ENCODE measurements at places on chromosomes 13 and 19. TPM values are rescaled to one million over a fixed set of nuclear protein-coding genes. Genes with fewer than 3 reads are reported as not detected.
A peak's percentile ranks its signal among the peaks of the same experiment; 100 is the strongest.

GRCh38 chr19:33177417-33177979 lies 16.6 kb upstream of the LRP3 start:
- peak overlapping the region; percentile 76 for H3K4me3 ChIP-seq
- no peaks in the 10 kb centered on the region for H3K4me1 ChIP-seq
- no peaks in the 10 kb centered on the region for H3K36me3 ChIP-seq
- peak overlapping the region; percentile 96 for H3K27ac ChIP-seq
- DNase-seq: no peak
- H3K27me3 ChIP-seq: no peaks in the 10 kb centered on the region

DNA sequence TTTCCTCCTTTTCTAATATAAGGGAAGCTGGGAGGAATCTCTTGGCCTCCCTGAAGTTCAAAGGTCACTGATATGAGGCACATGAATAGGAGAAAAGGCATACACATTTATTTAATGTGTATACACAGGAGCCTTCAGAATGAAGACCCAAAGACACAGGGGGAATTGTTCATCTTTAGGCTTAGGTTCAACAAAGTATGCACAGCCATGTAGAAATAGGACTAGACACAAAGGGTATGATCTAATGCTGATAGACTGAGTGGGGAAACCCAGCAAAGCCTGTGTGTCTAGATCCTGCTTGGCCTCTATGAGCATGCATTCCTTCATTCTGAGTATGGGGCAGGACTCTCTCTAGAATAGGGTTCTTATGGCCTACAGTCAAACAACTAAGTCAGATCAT lies 177.1 kb upstream of the RFC3 start:
- H3K36me3 ChIP-seq: no peaks in the 10 kb centered on the region
- H3K4me1 ChIP-seq: peaks cover 21% of the 10 kb centered on the region
- H3K4me3 ChIP-seq: no peak overlapping the region

DNA sequence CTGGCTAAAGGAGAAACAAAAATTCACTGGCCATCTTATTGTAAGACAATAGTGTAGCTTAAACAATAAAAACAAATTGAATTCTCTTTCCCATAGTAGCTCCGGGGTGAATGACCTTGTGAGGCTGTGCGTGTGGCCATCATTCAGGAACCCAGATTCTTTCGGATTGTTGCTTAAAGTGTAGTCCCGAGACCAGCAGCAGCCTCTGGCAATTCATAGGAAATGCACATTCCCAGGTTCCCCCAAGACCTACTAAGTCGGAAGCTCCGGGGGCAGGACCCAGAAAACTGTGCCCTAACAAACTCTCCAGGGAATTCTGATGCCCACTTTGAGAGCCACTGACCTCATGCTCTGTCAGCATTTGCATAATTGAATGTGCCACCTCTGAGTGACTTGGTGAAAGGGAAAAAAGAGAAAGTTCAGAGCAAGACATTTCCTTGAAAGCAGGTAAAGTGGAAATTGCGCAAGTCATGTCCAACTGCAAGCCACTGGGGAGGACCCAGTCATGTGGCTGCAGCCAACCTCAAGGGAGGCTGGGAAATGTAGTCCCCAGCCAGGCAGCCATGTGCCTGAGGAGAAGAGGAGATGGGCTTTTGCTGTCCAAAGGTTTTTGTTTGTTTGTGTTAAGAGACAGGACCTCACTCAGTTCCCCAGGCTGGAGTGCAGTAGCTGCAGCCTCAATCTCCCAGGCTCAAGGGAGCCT lies 50.7 kb upstream of the PNMA8B start:
- H3K27ac ChIP-seq: no peak overlapping the region
- H3K4me1 ChIP-seq: no peaks in the 10 kb centered on the region
- DNase-seq: peak; percentile 68
- no peaks in the 10 kb centered on the region for H3K27me3 ChIP-seq
- H3K36me3 ChIP-seq: no peaks in the 10 kb centered on the region

- H3K36me3 ChIP-seq: no peaks in the 10 kb centered on the region
- no peak for DNase-seq
- H3K4me1 ChIP-seq: peaks cover 19% of the 10 kb centered on the region
- no peak overlapping the region for H3K4me3 ChIP-seq
- H3K27me3 ChIP-seq: no peaks in the 10 kb centered on the region
Observed at GRCh38 chr13:111007209-111007608, 92.3 kb upstream of the ANKRD10 start.

DNA sequence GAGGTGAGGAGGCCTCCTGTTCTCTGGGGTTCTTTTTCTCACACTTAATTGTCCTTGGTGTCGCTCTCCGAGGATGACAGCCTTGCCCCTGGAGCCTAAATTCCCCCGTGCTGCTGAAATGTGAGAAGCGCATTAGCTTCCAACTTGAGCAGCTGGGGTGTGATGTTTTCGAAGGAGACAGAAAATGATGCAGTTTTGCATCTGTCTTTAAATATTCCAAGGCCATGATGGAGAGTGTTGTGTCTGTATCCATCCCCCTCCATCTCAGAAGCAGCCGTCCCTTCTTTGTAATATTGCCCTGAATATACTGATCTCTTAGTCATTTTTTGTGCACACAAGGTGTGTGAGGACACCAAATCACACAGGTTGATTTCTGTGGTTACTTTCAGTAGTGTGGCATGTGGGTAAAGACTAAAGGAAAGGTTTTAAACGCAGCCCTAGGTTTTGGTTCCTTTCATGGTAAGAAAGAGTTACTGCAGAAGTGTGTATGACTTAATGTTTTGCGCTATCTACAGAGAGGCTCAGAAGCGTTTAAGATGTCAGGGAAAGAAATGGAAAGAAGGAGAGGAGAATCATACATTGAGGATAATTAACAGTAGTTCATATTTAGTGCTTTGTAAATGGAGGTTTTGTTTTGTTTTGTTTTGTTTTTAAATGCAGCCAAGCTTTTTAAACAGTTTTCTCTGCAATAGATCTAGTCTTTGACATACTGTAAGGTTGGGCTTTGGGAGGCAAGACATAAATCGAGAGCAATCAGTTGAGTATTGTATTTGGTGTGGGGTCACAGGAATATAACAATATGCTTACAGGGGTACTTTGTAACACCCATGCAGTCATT lies 1.6 kb downstream of the NBEA start:
- H3K27ac ChIP-seq: no peak overlapping the region
- peaks cover 5% of the 10 kb centered on the region for H3K4me1 ChIP-seq
- no peaks in the 10 kb centered on the region for H3K27me3 ChIP-seq
- no peak for DNase-seq

DNA sequence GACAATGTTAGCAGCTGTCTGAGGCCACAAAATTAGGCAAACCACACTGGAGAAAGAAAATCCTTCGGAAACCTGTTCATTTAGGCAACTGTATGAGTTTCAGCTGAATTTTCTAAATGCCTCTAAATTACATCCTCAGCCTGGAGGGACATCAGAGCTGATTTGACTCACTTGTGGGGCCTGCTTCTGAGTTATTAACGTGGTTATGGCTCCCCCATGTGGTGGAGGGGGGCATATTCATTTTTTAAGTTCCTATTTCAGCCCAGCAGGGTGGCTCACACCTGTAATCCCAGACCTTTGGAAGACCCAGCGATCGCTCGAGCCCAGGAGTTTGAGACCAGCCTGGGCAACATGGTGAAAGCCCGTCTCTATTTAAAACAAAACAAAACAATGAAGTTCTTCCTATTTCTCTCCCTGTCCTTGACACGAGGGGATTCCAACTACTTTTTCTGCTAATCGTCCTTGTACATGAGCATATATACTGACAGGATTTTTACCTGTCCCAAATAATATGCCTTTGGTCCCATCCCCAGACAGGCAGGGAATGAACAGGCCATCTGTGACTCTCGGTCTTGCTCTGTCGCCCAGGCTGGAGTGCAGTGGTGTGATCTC lies 31.5 kb upstream of the HIF3A start:
- no peaks in the 10 kb centered on the region for H3K36me3 ChIP-seq
- H3K4me1 ChIP-seq: no peaks in the 10 kb centered on the region
- H3K27me3 ChIP-seq: no peaks in the 10 kb centered on the region
- no peak overlapping the region for H3K4me3 ChIP-seq
- no peak overlapping the region for H3K27ac ChIP-seq
- DNase-seq: no peak

Gene CD22
- polyA plus RNA-seq: 0.38 TPM

Gene FRY
- polyA plus RNA-seq: 5.6 TPM

Gene MAST1
- 5.8 TPM for polyA plus RNA-seq
